ENCODE measurements at places on chromosomes 13 and 19. TPM values are rescaled to one million over a fixed set of nuclear protein-coding genes. Genes with fewer than 3 reads are reported as not detected.

DNA sequence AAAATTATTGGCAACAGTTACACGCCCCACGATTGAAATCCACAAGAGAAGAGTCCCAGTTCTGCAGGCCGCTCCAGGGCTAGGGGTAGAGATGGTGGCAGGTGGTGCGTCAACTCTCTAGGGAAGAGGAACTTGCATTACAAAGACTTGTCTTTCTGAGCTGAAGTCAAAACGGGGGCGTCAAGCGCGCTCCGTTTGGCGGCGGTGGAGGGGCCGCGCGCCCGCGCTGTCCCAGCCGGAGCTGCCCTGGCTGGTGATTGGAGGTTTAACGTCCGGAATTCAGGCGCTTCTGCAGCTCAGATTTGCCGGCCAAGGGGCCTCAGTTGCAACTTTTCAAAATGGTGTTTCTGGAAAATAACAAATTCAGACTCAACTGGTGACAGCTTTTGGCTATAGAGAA is 38.9 kb downstream of the SOX1 start:
- no peak for DNase-seq

GRCh38 chr19:53892981-53893325 is 11.0 kb downstream of the PRKCG start:
- no peak for DNase-seq

Gene TMEM238
- total RNA-seq: 13.7 TPM

DNA sequence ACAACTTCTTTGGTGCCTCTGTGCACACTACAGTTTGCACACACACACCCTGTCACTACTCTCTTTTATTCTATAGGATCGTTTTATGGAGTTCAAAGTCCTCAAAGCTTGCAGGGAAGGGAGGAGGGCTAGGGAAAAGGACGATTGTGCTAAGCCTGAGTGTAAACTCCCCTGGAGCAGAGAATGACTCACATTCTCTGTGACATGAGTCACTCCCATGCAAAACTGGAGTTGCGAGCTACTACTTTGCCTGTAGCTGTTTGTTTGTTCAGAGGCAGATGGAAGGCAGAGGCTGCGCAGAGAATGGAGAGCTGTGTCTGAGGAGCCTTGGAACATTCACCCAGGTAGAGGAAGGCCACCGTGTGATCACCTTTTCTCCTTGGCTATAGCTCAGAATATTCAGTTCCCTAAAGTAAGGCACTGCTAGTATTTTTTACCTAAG is 80.5 kb upstream of the MBNL2 start:
- peak; percentile 95 for DNase-seq

GRCh38 chr19:35669974-35670373 is 3.7 kb downstream of the UPK1A start:
- DNase-seq: no peak

DNA sequence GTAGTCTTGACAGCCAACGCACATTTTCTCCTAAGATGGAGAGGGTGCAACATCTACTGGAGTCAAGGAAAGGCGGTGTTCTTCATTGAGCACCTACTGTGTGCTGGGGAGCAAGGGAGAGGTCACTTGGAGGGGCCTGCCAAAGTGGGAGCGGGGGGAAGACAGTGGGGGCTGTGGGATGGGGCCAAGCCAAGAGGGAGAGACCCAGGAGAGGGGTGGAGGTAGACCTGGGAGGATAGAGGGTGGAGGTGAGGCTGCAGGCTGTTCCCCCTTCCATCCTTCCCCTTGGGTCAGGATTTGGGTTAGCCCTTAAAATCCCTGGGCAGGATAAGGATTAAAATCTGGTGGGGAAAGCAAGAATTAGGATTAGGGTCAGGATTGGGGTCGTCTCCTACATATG is 1.7 kb upstream of the PLPP2 start:
- DNase-seq: no peak

Gene UBE2L5
- total RNA-seq: not detected

GRCh38 chr19:17560205-17560595 is 4.8 kb downstream of the COLGALT1 start:
- no peak for DNase-seq

DNA sequence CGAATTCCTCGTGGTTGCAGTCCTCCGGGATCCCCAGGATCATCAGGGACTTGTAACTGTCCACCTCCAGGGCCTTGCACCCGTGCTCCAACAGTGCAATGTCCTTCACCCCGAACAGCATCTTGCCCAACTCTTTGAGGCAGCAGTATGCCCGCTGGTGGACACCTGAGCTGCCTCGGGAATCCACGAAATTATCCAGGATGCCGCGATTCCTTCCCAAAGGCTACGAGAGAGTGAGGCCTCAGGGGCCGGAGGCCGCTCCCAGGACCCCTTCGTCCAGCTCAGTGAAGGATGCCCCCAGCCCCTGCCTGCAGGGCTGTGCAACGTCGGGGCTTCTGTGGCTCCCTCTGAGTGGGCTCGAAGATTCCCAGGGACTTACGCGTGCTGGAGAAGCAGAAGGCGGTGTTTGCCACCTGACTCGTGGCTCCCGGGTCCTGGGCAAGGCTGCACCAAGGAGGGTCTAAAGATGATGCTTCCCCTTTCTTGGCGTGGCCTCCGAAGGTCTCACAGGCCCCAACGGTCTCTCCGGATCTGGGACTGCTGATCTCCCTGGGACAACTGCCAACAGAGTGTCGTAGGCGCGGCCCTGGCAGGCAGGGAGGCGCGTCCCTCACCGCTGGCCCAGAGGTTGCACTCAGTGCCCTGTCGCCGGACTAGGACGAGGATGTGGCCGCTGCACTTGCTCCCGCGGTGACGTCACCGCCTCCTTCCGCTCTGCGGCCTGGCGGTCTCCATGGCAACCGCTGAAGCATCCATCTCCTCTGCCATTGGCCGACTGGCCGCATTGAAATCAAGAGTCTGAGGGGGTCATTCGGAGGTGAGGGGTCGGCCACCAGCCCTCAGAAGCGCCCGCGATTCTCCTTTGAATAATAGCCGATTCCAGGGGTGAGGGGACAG is at the start of gene PNMA8C:
Gene PNMA8C (minus strand): TSS at position 698 of the 897 bp plus-strand sequence. CDS start 577 bp downstream, at position 121.
- no peak for DNase-seq

DNA sequence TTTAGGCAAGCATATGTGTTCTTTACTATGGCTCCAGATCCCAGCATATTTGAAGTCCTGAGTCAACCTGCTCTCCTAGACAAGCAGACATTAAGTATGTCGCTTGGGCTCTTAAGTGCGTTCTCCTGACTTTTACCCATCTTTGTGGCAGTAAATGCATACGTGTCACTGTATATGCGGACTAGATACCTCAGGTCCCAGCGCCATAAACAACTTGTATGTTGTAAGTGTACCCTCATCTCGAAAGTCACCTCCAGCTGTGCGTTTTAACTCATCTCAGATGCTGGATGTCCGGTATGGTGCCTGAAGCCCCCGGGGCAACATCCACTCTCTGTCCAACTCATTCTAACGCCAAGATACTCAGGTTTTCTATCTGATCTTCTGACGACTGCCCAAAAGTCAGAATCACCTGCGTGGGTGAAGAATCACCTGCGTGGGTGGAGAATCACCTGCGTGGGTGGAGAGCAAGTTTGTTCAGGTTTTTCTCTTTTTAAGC is 1.7 kb downstream of the PTOV1 start:
- no peak for DNase-seq
